ENCODE measurements at places on chromosomes 1 and 21. TPM values are rescaled to one million over a fixed set of nuclear protein-coding genes. Genes with fewer than 3 reads are reported as not detected.

DNA sequence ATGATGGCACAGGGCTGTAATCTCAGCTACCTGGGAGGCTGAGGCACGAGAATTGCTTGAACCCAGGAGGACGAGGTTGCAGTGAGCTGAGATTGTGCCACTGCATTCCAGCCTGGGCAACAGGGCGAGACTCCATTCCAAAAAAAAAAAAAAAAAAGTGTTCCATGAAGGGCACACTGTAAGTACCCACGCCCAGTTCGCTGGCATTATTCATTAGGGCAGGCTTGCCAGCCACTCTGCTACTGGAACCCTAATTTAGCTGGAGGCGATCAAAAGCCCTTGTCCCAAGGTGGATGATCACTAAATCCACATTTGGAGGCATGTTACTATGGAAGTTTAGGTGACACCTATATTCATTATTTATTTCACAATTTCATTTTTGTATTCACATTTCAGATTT, 5.0 kb downstream of the IFNLR1 start:
- DNase-seq = no peak

The S100A16 gene
- total RNA-seq = 160 TPM

The TRIM17 gene
- under 0.01 TPM for total RNA-seq

The MX2 gene
- 12.4 TPM for total RNA-seq

GRCh38 chr1:230246551-230246950, 179.5 kb downstream of the GALNT2 start:
- DNase-seq = no peak

- no peak for DNase-seq
Observed at GRCh38 chr1:116310180-116310579, 62.9 kb upstream of the ATP1A1 start.

DNA sequence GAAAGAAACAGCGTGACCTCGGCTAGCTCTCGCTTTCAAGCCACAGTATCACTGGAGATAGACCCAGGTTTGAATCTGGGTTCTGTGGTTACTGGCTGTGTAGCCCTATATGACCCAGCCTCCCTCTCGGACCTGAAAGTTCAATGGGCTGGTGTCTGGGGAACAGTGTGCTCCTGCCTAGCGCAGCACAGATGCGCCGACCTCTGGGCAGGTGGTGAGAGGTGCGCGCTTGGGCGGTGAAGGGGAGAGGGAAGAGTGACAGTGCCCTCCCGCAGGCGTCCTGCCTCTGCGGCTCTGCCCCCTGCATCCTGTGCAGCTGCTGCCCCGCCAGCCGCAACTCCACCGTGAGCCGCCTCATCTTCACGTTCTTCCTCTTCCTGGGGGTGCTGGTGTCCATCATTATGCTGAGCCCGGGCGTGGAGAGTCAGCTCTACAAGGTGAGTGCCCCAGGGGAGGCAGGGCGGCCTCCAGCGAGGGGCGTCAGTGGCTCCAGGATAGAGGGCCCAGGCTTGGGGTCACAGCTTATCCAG, 10.5 kb downstream of the SERINC2 start:
- DNase-seq = no peak

The STUM gene
- total RNA-seq = not detected

The HRNR gene
- not detected for total RNA-seq

DNA sequence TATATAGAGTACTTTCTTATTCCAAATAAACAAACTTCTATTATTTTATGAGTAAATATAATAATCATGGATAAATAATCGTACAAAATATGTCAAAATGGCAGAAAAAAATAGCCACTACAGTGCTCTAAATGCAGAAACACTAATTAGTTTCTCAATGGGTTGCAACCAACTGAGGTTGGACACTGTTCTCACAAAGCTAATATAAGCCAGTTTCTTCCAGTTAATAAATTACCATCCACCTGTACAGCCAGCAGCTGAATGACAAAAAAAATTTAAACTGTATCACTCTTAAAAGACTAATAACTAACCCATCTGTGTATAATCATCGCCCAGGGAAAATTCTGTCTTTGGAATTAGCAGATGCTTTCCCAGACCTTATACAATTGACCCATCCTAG, 36.9 kb downstream of the GDAP2 start:
- DNase-seq = no peak

The ZNF670 gene
- total RNA-seq = 3.8 TPM

The TRIM67 gene
- 0.29 TPM for total RNA-seq

DNA sequence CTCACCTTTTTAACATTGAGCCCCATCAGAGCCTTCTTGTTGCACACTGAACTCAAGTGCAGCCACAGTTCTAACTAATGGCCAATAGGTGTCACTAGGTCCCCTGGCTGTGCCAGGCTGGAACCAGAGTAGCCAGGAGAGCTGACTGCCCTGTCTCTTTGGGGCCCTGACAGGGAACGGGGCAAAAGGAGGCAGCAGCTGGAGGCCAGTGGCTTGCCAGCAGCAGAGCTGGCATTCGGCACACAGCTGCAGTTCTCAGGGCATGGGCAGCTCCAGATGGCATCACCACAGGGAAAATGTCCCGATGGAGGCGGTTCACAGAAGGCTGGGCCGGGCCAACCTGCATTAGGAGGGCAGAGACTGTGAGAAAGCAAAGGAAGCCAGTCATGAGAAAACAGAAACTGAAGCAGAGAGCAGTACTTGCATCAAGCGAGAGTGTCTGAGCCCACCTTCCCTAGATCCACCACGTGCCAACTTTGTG, 188.6 kb downstream of the FCRL5 start:
- DNase-seq = peak; percentile 88

The VSIG8 gene
- total RNA-seq = not detected

DNA sequence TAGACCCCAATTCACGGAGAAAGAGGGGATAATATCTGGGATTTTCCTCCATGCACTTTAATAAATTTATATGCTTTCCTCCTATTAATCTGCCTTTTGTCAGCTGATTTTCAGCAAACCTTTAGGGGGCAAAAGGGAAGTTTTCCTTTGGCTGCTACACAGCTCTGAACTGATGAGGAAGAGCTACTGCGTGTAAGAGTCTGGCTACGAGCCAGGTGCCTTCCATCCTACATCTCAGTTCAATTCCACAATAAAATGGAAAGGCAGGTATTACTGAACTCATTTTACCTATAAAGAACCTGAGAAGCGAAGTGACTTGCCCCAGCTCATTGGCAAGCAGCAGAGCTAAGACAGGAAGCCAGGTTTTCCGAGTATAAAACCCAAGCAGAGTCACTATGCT, 28.3 kb upstream of the ZNF326 start:
- no peak for DNase-seq

The KRTAP21-2 gene
- not detected for total RNA-seq

The SELL gene
- under 0.01 TPM for total RNA-seq

DNA sequence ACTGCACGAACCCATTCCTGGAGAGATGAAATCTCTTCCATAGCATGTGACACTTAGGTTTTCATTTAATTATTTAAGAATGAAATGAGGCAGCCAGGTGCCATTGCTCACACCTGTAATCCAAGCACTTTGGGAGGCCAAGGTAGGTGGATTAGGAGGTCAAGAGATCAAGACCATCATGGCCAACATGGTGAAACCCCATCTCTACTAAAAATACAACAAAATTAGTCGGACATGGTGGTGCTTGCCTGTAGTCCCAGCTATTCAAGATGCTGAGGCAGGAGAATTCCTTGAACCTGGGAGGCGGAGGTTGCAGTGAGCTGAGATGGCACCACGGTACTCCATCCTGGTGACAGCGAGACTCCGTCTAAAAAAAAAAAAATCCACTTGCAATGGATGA, 17.8 kb downstream of the L1TD1 start:
- no peak for DNase-seq

The WLS gene
- total RNA-seq = 54.3 TPM

The TAL1 gene
- total RNA-seq = not detected

The WNT2B gene
- total RNA-seq = 2.2 TPM

DNA sequence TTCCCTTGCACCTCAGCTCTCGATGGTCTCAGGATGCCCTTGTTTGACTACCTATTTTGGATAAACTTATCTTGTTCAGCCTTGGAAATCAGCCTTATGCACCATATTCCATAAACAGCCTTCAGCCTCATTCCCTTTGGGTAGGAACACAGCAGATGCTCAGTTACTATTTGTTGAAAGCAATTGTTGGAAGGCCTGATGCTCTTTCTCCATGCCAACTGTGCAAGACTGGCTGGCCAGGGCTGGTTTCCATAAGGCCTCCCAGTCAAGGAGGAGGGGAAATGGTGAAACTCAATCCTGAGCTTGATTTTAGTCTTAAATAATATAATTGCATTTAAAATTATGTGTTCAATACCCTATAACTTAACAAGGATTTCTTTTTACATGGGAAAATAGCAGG, 121.1 kb upstream of the DEPDC1 start:
- no peak for DNase-seq

- no peak for DNase-seq
Observed at GRCh38 chr21:27258742-27259448, 292.0 kb upstream of the ADAMTS5 start.

DNA sequence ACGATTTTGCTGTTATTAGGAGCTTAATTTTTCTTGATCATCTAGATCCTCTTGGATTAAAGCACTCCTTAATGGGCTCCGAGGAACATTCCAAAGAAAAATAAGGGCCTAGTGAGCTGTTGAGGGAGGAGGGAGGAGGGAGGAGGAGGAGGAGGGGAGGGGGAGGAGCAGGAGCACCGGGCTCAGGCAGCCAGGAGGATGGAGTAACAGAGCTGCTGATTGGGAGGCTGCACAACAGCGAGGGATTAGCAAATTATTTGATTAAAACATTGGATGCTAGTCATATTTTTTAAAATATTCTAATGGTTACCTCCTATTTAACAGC, 302.1 kb upstream of the RRP15 start:
- no peak for DNase-seq

DNA sequence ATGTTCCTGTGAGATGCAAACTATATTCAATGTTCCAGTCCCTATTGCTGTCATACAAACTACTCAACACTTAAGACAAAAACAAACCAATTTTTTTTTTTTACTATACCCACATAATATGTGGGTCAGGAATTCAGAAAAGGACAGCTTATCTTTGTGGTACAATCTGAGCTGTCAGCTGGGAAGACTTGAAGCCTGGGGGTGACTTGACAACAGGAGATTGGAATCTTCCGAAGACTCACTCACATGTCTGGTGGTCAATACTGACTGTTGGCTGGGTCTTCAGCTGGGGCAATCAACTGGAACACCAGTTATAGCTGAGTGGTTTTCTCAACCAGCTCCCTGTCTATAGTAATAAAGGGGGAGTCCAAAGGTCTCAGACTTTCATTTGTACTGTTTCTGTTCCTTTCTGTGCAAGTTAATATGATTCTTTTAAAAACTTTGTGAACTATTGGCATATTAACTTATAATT, 81.7 kb upstream of the ATP1B1 start:
- DNase-seq = no peak

GRCh38 chr1:159140474-159140873, 30.9 kb upstream of the CADM3 start:
- DNase-seq = no peak
